ENCODE measurements at places on chromosomes 2 and 18.
A peak's percentile ranks its signal among the peaks of the same experiment; 100 is the strongest.

- DNase-seq = no peak
Measured at GRCh38 chr2:98469862-98470544, 25.3 kb downstream of the INPP4A start.

DNA sequence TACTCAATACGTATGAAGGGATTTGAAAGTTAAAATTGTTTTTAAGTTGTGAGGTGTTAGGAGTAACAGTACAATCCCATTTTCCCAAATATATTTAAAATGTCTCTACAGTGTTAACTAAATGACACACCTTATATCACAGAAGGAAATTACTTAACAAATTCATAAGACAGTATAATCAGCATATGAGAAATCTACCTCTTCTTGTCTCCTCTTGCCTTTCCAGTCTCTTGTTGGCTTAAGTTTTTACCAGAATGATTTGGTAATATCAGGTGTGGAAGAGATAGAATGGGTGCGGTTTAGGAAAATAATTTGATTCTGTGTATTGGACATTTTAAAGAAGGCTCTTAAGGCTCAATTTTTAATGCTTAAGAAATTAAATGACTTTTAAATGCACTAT lies 9.5 kb upstream of the INPP1 start:
- DNase-seq = no peak

DNA sequence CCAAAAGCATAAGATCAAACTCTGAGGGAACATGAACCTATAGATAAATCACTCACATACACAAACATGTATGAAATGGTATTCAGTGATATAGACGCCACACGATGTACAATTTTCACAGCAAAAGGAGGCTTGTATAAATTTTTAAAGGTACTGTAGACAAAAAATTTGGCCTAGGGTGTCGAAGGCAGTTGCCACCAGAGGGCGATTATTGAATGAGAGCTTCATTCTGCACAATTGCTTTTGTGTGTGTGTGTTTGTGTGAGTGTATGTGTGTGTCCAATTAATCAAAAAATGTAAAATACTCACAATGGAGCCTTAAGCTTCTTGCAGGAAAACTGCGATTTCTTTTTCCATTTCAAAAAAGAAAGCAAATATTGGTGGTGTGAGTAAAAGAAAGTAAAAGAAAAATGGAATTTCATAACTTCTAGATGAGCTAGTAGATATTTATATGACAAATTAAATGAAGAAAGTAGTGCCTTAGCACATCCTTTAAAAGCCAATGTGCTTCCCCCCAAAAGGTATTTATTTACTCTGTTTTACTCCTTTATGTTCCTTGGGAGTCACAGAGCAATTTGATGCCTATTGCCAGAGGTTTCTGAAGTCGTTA lies 800.1 kb downstream of the SATB2 start:
- DNase-seq = no peak

DNA sequence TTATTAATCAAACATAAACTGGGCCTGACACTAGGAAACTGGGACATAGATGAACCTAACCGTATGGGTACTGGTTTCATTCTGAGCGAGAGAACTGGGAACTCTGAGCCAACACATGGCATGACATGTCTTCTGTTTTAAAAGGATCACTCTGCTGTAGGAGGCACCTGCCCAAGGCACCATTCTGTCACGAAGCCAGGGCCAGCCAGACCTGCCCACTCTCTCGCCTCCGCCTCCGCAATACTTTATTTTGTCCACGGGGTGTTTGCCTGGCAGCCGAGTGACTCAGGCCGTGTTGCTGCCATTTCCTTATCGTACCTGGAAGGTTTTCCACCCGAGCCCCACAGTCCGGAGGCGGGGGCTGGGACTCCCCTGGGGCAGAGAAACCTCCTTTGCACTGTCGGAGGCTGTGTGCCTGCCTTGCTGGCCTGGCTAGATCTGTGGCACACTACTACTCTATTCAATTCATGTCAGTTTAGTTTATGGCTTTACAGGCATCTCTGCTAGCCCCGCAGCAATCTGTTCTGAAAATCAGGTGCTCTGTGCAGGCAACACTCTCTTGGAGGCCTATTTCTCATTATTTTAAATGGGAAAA lies 120.4 kb upstream of the ACKR3 start:
- DNase-seq = no peak

GRCh38 chr2:149002378-149002890 lies 36.1 kb upstream of the LYPD6B start:
- no peak for DNase-seq

DNA sequence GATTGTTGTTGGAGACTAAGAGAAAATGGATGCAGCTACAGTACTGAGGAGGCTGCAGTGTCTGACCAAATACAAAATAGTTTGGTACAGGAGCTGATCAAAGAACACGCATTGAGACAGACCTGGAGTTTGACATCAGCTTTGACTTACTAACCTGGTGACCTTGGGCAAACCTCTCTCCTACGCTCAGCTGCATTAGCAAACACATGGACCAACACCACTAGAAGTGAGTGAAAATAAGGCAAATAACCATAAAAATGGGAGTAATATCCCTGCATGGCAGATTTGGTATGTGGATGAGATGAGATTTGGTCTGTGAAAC lies 126.5 kb downstream of the LPIN1 start:
- no peak for DNase-seq

DNA sequence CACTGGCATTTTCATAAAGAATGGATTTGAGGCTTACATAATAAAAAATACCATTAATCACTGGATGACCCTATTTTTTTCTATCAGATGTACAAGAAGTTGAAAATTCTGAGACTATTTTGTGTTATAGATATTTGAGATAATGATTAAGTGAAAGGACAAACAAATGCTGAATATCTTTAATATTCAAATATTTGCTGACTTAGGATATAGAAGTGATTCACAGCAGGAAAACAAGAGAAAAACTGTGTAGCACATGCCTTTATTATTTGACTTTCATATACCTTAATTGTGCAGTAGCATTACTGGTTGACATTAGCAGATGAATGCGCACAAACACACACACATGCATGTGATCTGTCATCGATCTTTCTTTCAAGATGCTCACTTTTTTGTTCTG lies 766.5 kb downstream of the SATB2 start:
- no peak for DNase-seq

DNA sequence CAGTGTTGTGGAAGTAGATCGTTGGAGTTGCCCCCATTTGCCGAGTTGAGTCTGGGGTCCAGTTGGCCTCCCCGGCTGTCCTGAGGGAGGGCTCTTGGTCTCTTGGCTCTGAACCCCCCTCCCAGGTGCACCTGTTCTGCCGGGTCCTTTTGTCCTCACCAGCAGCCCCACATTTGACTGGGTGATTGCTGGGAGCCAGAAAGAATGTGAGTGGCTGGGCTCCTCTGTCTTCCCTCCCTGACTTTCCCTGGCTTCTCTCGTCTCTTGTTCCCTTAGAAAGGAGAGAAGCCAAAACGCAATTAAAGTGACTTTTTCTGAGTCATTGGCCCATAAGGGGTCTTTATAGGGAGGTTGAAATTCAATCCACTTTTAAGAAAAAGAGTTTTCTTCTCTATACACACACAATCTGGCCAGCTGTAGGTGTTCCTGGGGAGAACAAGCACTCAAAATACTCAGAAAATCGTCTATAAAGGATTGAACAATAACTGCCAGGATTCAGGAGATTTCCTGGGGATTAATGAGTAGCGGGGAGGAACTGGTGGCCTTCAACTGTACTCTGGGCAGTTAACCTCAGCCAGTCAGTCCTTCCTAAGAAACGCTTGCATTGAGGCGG lies 131.0 kb downstream of the TMEM182 start:
- no peak for DNase-seq

GRCh38 chr2:14693874-14694273 lies 61.4 kb downstream of the LRATD1 start:
- no peak for DNase-seq

DNA sequence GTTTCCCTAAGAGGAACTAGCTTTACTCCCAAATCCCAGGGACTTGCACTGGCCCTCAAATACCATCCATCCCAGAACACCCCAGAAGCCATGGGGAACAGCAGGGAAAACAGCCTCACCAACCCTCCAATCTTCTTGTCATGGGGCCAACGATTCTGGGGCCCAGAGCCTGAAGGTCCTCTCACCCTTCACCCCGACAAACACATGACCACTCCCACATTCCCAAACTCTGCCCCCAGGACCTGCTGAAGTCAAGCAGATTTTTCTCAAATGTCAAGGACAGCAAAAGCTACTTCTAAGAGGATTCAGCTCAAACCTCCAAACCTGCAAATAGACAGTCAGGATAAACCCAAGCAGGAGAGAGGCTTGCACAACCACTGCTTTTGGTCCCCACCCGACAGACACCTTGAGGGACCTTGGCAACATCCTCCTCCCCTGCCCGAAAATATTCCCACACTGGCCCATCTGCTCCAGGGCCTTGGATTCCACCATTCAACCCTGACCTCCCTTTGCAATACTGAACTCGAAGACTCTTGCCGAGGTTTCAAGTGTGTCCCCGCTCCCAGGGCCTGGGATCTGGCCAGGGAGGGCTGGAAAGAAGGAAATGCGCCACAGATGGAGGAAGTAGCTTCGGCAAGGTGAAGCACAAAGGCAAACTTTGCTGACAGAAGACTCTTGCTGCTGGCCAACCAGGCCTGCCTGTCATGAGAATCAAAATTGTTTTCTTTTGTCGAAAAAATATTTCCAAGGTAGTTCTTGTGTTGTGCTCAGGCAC lies 143.3 kb downstream of the ZFP36L2 start:
- no peak for DNase-seq

GRCh38 chr2:64144057-64145013 lies at the start of gene PELI1:
TSS of gene PELI1 (minus strand) at chr2:64144420. CDS start at chr2:64108310, 36,110 bp downstream.
- DNase-seq = peak; percentile 77

- DNase-seq = no peak
Measured at GRCh38 chr2:5368263-5368662, 323.9 kb upstream of the SOX11 start.

- no peak for DNase-seq
Measured at GRCh38 chr2:177282181-177282641, 17.7 kb upstream of the NFE2L2 start.

GRCh38 chr2:230075988-230076631 lies 7.4 kb upstream of the SLC16A14 start:
- no peak for DNase-seq

- no peak for DNase-seq
Measured at GRCh38 chr2:127048618-127048935, 58.4 kb downstream of the BIN1 start.

DNA sequence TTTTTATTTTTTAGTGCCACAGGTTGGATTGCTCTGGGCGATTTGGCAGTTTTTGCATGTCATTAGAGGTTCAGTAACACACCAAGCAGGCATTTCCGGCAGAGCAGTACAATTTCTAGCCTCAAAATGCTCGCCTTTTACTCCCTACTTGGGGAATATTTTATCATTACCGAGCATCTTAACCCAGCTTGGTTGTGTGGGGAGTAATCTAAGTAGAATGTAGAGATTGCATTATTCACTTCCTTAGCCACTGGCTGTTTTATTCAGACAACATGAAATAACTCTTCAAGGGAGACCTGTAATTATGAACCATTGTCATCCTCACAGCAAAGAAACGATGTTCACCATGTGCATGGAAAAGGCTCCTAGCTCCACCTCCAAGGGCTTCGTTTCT lies 13.1 kb downstream of the GRP start:
- DNase-seq = peak; percentile 70

GRCh38 chr18:31399306-31400032 lies 22.9 kb downstream of the DSG4 start:
- no peak for DNase-seq

DNA sequence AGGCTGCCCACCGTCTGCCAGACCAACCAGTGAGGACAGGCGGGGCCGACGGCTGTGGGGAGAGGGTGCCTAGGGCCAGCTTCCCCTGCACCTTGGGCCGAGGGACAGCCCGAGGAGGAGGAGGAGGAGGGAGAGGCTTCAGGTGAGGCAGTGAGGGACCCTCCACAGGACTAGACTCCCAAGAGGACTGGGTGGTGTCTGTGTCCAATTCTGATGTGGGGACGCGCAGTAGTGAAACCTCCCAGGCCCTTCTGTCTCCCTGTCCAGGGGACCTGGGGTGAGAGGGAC lies 19.8 kb upstream of the ASB1 start:
- no peak for DNase-seq

- DNase-seq = no peak
Measured at GRCh38 chr2:127818794-127819425, 7.9 kb upstream of the WDR33 start.

GRCh38 chr2:240309214-240309613 lies 126.2 kb upstream of the GPC1 start:
- DNase-seq = no peak

DNA sequence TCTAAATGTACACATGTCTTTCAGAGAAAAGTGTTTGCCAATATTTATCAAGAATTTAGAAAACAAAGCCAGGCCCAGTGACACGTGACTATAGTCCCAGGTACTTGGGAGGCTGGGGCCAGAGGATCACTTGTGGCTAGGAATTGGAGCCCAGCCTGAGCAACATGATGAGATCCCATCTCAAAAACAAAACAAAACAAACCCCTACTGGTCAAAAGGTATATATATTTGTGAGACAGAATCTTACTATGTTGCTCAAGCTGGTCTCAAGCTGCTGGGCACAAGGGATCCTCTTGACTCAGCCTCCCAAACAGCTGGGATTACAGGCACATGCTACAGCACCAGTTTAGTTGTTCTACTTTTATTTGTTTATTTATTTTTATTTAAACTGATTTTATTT lies 79.2 kb downstream of the ZDBF2 start:
- DNase-seq = no peak

- no peak for DNase-seq
Measured at GRCh38 chr2:237134321-237135230, 48.9 kb downstream of the COPS8 start.

DNA sequence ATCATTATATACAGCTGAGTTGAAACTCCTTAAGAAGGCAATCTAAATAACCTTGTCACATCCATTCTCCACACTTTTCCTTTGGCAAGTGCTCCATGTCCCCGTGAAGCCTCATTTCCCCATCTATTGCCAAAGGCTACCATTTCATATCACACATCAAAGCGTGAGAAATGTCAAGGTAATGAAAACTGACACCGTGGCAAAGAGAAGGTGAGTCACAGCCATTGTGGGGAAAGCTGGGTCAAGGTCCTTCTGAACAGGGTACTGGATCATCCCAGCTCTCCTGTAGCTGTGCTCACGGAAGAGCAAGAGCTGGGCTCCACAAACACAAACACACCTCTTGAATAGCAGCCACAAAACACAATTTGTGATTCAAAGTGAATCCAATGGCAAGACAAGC lies 58.2 kb upstream of the REG3G start:
- no peak for DNase-seq

DNA sequence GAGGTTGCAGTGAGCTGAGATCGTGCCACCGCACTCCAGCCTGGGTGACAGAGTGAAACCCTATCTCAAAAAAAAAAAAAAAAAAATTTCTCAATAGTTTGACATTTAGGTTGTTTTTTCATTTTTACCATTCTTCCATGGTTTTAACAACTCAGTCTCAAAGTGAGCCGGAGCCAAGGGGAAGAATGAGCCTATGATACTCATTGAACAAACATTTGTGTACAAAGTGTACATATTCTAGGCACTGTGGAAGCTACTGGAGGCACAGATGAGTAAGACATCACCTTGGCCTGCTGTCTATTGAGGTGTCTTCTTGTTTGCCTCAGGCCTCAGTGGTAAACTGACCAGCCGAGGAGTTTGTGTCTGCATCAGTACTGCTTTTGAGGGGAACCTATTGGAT lies 21.9 kb downstream of the CENPO start:
- DNase-seq = no peak
